ENCODE measurements at places on chromosomes 3 and 15. TPM values are rescaled to one million over a fixed set of nuclear protein-coding genes. Genes with fewer than 3 reads are reported as not detected.

The TRIP4 gene
- 7.5 TPM for total RNA-seq

The CCDC39 gene
- total RNA-seq: not detected

The APOD gene
- 10.4 TPM for total RNA-seq

The TGM4 gene
- total RNA-seq: 0.48 TPM

The C15orf62 gene
- total RNA-seq: 1.2 TPM

The IMPG2 gene
- total RNA-seq: under 0.01 TPM

The CHST2 gene
- total RNA-seq: 2.1 TPM

The UROC1 gene
- total RNA-seq: not detected

The ISL2 gene
- not detected for total RNA-seq

The SH3BP5 gene
- 4.5 TPM for total RNA-seq

The KLHL40 gene
- total RNA-seq: not detected

The CD47 gene
- total RNA-seq: 54.8 TPM

The ROPN1B gene
- total RNA-seq: not detected

The KBTBD13 gene
- under 0.01 TPM for total RNA-seq

The CCNL1 gene
- 69.9 TPM for total RNA-seq

The BNIP2 gene
- total RNA-seq: 178 TPM

The CIDEC gene
- total RNA-seq: not detected

The DHX36 gene
- total RNA-seq: 40.5 TPM

The GREM1 gene
- 0.21 TPM for total RNA-seq

The FSIP1 gene
- 14.5 TPM for total RNA-seq

The TGFBR2 gene
- 35.7 TPM for total RNA-seq

The ANKUB1 gene
- 1.3 TPM for total RNA-seq

The OSBPL10 gene
- total RNA-seq: 14.2 TPM

The SLC6A11 gene
- 2.7 TPM for total RNA-seq

The VEPH1 gene
- total RNA-seq: not detected

All from tracheal epithelial cell (primary cell).